ENCODE measurements at places on chromosomes 3 and 15.

GRCh38 chr3:16205156-16205870 lies 30.8 kb downstream of the GALNT15 start:
- DNase-seq, result no peak

DNA sequence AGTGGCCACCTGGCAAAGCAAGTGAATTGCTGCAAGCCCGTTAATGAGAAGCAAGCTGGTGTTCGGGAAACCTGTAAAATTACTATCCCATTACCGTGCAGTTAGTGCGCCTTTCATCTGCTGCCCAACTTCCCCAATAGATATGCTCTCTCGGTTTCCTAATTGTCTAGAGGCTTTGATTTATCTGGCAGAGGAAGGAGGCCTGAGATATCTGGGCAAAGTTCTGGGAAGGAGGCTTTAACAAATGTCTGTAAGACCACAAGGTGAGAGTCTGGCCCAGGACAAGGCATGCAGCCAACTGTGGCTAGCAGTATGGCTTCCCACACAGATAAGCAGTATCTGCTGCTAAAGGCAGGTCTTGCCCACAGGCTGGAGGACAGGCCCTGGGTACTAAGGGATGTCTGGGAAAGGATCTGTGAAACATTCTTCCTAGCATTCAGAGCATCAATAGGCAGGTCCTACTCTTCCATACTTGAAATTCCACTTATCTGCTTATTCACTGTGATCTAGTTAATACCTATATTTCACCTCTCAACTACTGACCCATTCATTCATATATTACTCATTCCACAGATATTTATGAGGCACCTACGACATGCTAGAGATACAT lies 130.0 kb upstream of the SLC2A2 start:
- DNase-seq, result no peak

DNA sequence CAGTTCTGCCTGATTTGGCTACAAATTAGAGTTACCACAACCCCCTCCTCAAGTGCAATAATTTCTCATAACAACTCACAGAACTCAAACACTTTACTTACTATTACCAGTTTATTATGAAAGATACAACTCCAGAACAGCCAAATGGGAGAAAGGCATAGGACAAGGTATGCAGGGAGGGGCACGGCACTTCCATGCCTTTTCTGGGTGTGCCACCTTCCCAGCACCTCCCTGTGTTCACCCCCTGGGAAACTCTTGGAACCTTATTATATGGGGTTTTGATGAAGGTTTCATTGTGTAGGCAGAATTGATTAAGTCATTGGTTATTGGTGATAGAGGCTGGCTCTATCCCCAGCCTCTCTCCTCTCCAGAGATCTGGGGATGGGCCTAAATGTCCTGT lies 66.6 kb upstream of the RAP2B start:
- no peak for DNase-seq

DNA sequence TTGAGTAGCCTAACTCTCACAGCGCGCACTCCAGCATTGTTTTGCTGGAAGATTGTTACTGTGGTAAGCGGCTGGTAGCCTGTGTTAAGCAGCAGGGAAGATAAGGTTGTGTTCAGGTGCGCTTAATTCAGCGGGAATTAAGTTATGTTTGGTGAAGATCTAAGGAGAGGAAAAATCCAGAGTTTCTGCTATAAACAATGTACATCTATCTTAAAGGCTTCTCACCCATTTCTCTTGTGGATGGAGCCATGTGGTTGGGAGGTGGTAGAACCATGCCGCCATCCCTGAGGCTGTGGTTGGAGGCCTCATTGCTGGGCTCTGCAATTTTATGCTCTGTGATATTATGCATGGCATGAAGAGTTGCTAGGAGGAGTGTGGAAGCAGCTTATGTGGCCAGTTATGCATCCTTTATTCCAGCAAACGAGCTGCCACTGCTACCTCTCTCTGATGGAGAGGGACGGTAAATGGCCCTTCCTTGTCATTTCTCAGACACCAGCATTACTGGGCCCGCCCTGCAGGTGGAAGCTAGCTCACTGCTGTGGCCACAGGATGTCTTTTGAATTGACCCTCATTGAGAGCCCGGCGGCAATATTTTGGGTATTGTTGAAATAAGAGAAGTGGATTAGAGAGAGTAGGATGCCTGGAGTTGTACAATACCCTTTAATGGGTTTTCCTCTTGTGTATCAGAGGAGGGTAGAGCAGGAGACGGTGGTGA lies 1.3 kb downstream of the MINAR1 start:
- no peak for DNase-seq

DNA sequence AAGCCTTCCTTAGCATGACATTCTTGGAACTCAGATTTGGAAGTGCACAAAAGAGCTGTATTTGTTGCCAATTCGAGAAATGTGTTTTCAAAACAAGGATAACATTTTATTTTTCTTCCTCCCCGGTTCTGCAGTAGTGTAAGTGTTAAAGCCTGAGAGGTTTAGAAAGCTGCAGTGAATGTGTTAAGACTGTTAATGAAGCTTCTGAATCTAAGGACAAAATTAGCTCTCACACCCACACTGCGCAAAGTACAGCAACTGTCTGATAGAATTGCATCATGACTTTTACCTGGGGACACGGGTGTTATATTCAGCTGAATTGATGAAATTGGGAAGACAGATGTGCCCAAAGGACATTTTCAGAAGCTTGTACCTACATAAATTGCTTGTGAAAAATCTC lies 344.4 kb downstream of the CADM2 start:
- no peak for DNase-seq

Measured in activated CD4-positive, CD25-positive, alpha-beta regulatory T cell treated with anti-CD3 and anti-CD28 coated beads, Interleukin-2, amount 50 U/mL, for 16 hours (primary cell).